ENCODE measurements at places on chromosomes 4 and X.
A peak's percentile ranks its signal among the peaks of the same experiment; 100 is the strongest.

- DNase-seq = no peak
These were observed 464.4 kb upstream of the BOD1L1 start for GRCh38 chr4:14091966-14092365.

GRCh38 chrX:95733426-95733825, 951.2 kb upstream of the DIAPH2 start:
- no peak for DNase-seq

DNA sequence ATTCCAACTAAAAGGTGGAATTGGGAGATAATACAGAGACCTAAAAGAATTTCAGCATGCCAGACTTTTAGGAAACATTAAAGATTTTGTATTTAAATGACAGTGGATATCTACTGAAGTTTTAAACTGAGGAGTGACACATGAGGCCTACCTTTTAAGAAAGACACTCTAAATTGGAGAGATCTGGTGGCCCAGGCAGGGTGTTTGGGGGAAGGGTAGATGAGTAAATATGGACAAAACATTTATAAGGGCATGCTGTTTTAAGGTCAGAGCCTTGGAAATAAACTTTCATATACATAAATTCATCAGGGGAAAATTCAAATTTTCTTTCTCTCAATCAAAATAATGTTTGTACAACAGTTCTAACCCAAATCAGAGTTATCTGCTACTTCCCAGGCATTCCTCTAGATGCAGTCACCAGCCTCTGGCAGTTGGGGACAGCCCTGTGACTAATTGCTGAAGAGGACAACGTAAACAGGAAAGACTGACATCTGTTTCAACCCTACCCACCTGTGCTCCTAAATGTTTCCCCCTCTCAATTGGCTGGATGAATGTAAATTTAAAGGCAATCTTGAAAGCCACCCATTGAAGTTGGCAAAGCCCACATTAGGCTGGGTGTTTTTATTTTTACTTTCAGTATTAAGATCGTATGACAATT, 1646.9 kb upstream of the ADGRL3 start:
- DNase-seq = peak; percentile 70

DNA sequence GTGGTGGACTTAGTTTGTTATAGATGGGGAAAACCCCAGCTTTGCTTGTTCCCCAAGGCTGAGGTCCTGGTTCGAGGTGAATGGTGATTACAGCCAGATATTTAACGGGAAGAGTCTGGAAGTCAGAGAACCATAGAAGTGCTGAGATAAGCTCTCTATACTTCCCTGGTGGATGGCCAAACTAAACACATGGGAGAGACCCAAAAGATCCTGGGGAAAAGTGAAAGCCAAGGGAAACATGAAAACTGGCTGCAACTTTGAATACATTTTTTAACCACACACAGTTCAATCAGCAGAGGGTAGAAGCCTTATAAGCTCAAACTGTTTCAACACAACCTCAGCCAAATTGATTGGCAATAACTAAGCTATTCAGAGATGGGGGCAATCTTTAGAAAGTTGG, 29.3 kb upstream of the SRPX start:
- no peak for DNase-seq

GRCh38 chrX:124504111-124504983, 158.0 kb downstream of the SH2D1A start:
- DNase-seq = no peak
